T-helper 17 cell (primary cell): ENCODE measurements at places on chromosomes 7 and 10.

- no peak for DNase-seq
These were observed 365.6 kb upstream of the AUTS2 start for GRCh38 chr7:69232445-69233376.

- no peak for DNase-seq
These were observed 344.0 kb downstream of the LRRTM3 start for GRCh38 chr10:67269828-67270227.

DNA sequence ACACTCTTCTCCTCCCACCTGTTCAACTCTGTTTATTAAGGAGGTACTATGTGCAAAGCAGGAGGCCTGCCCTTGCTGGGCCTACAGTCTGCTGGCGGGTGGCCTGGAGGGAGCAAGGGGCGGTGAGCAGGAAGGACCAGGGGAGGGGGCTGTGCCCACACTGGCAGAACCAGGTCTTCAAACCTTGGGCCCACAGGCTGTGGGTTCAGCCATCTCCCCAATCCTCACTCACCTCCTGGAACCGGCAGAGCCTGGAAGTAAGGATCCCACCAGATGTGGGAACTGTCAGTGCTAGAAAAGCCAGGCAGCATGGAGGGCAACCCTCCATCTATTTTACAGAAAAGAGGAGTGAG, 50.8 kb downstream of the CAMK2B start:
- DNase-seq = no peak

- no peak for DNase-seq
These were observed 343.0 kb upstream of the PODXL start for GRCh38 chr7:131899271-131900030.

DNA sequence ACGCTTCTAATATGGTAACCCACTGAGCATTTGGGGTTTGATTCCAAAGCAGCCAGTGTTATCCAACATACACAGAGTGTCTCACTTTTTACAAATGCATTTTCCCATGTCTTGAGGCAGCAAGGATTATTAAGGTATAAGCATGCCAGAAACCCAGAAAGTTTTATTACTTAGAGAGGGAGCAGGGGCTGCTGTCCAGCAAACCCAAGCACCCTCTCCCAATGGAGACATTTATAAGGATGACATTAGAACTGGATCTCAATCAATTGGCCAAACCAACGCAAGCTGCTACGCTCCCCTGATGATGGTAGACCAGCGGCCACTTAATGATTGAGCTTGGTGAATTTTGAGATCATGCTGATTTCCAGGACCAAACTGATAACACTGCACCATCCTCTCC, 176.3 kb downstream of the FANK1 start:
- no peak for DNase-seq

DNA sequence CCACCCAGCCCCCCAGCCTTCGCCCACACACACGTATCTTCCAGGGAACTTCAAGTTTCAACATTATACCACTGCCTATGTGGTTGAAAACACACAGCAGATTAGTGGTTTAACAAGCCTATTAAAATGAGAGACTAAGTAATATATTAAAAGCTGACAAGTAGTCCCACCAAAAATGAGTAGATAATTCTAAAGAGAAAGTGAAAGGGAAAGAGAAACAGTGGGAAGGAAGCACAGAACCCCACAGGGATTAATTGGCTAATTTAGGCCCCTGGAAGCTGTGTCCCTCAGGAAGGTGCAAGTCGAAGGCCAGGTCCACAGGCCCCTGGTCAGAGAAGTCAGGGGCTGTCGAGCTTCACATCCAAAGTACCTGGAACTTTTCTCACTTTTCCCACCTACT, 210.5 kb upstream of the YAE1 start:
- no peak for DNase-seq

DNA sequence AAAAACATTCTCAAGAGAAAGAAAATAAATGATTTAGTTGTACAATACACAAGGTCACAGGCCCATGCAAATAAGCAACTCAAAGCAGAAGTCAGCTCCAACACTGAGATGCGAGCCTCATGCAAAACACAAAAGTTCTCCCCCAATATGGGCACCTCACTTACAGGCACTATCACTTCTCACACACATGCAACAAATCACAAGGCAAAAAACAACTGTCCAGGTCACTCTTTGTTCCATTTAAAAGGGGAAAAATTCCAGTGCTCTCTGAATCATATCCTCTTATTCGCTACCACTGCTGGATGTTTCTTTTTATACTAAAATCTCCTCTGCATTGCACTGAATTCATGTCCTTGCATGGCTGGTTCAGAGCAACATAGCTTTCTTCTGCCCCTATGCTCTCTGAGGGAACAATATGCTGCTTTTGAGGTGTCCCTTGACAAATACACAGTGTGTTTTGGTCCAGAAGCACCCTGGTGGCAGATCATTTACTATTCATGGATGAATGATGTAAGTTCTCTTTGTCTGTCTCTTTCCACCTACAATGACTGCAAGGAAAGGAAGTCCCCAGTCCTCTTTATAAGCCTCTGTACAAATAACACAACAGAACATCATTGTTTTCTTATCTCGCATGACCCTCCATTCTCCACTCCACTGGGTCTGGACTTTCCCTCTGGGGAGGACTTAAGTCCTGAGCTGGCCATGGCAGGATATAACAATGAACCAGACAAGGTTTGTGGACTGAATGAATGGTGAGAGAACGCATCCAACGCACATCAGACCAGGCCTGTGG, 85.4 kb upstream of the GSDME start:
- no peak for DNase-seq

- no peak for DNase-seq
These were observed 129.3 kb upstream of the PHYHIPL start for GRCh38 chr10:59047180-59047579.

DNA sequence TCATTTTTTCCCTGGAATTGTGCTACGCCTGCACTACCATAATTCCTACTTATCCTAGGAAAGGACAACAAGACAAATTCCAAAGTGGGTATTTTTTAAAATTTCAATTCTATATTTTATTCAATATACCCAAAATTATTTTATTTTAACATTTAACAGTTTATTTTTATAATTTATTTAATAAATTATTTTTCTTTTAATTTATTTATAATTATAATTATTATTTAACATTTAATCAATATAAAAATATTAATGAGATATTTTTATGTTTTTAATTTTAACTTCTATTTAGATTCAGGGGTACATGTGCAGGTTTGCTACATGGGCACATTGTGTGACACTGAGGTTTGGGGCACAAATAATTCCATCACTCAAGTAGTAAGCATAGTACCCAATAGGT, 65.6 kb upstream of the VSTM2A start:
- DNase-seq = no peak

GRCh38 chr10:89985446-89985845, 284.1 kb downstream of the KIF20B start:
- DNase-seq = no peak

DNA sequence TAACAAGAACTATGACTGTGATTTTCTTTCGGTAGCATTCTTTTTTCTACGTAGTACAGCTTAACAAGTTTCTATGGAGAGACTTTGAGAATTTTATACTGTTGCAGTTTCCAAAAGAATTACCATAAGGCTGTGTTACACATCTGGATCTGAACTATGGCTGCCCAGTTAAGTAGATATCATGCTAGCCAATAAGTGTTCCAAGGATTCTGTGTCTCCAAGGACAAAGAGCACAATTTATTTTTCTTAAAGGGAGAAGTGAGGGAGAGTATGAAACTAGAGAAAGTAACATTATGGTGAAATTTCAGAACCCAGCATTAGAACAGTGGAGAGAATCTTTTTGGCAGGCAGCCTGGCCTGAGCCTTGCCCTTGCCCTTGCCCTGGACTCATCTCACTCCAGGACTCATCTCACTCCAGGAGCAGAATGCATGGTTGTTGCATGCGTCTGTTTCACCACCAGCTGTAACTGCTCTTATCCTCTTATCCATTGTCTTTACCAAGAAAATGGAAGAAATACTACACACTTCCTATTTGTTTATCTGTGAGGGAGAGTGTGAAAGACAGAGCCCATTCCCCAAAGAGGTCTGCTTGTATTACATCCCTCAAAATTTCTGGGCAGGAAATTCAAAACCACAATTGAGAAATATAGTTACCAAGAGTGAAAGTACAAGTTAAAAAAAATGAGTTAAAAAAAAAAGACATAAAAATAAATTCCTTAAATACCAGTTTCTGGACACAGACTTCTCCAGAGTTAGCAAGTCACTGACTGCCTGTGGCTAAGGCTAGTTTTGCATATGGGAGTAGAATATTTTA, 1067.5 kb downstream of the NRG3 start:
- no peak for DNase-seq

DNA sequence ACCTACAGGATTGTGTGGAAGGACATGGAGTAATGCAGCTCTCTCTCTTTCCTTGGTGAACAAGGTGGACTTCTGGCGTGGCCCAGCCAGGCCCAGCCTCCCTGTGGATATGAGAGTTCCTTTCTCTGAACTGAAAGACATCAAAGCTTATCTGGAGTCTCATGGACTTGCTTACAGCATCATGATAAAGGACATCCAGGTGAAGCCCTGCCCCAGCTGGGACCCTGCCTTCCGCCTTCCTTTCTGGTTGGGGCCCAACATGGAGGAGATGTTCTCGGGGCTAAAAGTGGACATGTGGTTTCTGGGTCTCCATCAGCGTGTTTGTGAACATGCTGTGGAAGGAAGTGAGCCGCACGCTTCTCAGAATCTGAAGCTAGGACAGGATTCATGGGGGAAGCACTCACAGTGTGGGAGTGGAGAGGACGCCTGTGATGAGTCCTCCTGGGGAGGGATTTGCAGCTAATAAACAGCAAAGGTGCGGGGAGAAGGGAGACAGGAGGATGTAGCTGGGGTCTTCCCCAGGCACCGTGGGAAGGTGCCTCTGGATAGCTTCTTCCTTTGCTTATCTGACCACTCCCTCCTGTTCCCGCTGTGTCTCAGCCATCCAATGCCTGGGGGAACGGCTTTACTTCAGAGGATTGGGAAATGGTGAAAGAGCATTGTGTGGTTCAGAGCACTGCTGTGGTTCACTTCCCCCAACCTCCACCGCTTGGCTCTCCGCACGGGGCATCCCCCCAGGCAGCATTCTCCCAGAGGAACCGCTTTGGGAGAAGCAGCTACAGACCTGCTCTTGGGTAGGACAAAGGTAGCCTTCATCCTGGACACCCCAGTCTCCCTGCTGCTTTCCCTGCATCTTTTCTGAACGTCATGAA, 5.5 kb downstream of the CPA5 start:
- DNase-seq = no peak

DNA sequence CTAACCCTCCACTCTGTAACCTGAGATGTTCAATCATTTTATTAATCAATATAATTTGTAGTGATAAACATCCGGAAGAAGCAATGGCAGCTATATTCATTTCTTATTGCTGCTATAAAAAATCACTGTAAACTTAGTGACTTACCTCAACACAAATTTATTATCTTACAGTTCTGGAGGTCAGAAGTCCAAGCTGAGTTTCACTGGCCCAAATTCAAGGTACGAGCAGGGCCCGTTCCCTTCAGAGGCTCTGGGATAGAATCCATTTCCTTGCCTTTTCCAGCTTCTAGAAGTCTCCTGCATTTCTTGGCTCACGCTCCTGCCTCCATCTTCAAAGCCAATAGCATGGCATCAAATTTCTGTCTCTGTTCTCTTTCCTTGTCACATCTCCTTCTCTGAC, 279.5 kb upstream of the SP8 start:
- no peak for DNase-seq

DNA sequence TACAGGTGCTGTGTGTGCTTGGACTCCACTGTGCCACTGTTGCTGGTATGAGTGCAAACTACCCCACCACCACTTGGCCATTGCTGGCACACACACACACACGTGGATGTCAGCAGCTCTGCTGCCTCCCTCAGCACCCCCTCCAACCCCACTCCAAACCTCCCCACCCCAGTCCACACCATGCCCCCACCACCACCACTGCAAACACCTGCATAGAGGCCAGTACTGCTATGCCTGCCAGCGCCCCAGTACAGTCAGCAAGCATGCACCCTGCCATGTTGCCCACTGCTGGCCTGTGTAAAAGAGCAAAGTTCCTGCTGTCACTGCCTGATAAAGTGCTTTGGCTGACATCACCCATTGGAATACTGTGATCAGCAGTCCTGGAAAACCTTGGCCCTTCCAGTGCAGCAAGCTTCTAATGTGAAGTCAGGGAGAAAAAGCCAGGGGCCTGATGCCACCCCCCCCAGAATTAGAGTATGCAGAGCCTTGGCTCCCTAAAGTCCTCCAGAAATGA, 519.2 kb upstream of the PCDH15 start:
- DNase-seq = no peak

GRCh38 chr7:107810626-107811025, 7.6 kb upstream of the SLC26A3 start:
- DNase-seq = no peak

DNA sequence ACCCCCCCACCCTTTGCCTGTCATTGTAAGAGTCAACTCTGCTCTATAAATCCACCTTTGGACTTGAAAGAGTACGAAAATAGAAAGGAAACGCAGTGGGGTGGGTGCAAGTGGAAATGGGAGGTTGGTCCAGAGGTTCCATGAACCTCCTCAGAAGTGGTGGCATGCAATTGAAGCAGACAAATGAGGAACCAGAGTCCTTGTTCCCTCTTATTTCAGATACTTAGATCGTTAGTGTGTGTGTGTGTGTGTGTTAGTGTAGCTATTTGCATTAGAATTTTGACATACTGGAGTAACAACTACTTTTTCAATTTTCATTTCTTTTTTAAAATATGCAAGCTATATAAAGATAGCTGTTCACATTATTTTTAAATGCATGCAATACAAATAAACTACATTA, 18.1 kb upstream of the TFAM start:
- no peak for DNase-seq

DNA sequence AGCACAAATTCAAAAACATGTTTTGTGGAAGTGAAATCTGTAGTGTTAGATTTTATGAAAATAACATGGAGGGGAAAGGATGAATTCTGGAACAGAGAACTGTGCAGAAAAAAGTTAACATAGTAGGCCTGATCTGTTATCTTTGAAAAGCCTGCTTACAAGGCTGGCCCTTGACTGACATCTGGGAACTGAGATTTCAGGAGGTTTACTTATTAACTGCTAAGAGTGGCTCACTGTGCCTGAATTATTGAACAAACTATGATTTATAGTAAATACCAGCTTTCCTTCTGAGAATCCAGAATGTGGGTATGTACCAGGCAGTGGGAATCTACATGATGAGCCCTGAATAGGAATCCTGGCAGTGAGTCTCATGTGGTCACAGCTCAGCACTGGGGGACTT, 30.5 kb downstream of the NSUN6 start:
- no peak for DNase-seq

DNA sequence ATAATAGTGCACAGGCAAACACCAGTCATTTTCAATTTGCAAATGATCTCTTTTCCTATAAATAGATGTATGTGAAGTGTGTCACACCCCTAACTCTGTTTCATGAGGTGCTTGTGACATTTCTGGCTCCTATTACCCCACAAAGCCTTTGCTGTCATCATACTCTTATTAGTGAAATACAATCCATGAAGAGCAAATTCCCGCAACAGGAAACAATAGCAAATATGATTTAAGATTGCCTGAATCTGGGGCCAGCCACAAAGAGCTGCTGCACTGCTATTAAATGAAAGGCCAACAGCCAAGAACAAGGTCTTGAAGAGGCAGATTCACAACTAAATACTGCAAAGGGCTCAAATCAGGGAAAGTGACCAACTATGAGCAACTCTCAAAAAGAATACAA, 96.3 kb upstream of the CAV2 start:
- no peak for DNase-seq

GRCh38 chr10:47182934-47183703, 116.9 kb upstream of the GDF10 start:
- DNase-seq = no peak
